ENCODE measurements at places on chromosomes 5 and 9. TPM values are rescaled to one million over a fixed set of nuclear protein-coding genes. Genes with fewer than 3 reads are reported as not detected.
A peak's percentile ranks its signal among the peaks of the same experiment; 100 is the strongest.

Gene KIF2A
- 33.9 TPM for total RNA-seq

Gene CORO2A
- total RNA-seq: 1.6 TPM

Gene TEK
- 18.2 TPM for total RNA-seq

DNA sequence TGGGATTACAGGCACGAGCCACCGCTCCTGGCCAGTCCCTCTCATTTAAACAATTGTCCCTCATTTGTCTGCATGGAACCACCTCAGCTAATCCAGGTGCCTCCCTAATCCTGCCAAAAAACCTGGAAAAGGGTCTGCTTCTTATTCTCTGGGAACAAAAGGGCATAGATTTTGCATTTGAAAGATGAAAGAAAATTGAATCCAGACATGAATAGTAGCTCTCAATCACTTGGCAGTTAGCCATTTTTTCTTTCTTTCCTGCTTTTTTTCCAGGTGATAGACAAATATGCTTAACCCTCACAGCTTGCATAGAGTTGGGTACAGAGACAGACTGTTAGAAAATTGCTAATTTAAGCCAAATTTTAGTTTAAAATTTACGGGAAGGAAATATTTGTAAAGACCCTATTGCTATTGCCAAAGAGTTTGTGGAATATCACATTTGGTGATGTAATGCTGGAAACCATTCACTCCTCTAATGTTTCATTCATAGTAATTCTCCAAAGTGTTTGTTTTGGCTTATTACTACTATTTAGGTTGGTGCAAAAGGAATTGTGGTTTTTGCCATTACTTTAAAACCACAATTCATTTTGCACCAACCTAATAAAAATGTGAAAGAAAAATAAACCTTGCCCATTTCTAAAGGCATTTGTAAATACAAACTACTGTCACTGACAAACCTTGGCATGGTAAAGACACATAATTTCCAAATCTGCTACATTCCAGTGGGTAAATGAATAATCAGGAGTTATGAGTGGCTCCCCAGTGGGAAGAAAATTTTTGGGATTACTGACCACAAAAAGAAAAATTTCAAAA lies 80.5 kb upstream of the JAK2 start:
- DNase-seq: no peak

DNA sequence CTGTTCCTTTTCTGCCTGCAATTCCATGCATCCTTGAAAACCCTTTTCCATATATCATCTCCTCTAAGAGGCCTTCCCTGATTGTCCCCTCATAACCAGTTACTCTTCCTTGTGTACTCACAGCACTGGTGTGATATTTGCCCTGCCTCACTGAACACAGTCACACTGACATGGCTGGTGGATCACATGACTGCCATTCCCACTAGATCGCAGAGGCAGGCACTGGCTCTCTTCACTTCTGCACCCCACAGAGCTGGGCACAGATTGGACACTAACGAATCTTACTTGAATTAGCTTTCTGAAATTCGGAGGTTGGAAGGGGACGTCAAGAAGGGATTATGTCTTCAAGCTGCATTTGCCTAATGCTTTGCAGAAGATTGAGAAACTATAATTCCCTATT lies 208.0 kb downstream of the PAPPA start:
- DNase-seq: no peak

Gene SOX30
- not detected for total RNA-seq

- no peak for DNase-seq
Measured at GRCh38 chr9:17531642-17532254, 47.1 kb upstream of the SH3GL2 start.

Gene KCNN2
- total RNA-seq: 0.57 TPM

DNA sequence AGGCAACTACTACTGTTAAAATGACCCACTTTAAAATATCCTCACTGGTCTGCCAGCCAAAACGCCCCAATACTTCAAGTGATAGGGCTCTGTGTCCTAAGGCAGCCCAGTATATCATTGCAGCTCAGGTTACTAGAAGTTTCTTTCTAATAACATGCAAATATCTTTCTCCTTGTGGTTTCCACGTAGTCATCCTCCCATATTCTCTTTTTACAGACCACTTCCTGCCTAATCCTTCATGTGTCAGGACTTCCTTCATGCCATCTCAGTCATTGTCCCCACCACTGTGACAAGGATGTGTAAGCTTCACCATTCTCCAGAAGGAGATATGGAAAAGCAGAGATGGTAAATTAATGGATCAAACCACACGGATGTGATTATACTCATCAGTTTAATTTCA lies 813.7 kb downstream of the MAT2B start:
- no peak for DNase-seq

Gene NELFB
- 35.5 TPM for total RNA-seq

- no peak for DNase-seq
Measured at GRCh38 chr5:107025712-107026497, 644.8 kb downstream of the EFNA5 start.

DNA sequence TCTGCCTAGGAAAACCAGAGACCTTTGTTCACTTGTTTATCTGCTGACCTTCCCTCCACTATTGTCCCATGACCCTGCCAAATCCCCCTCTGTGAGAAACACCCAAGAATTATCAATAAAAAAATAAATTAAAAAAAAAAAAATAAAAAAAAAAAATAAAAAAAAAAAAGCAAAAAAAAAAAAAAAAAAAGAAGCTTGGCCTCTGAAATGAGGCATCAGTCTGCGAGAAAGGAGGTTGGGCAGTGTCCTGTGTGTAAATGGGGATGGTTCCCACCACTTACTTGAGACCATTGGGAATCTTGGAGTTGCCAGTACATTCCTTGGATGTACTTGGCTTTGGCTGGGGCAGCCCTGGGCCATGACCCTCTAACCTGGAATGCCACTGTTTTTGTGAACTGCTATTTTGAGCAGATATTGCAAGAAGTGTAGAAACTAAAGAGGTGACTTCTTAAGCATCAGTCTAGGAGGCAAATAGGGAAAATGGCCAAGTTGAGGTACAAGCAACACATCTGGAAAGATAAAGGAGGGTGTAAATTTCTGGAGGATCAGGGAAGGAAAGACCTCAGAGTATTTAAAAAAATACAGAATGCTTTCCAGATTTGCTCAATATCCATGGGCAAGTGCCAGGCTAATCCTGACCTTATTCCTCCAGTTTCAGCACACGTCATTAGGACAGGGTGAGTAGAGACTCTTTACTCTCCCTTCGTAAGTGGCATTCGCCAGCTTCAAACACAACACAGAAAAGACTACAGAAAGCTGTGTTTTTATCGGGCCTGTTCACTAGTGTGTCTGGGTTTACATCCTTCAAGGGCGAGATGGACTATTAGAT lies 58.1 kb downstream of the HSPA4 start:
- no peak for DNase-seq

GRCh38 chr9:16319646-16320045 lies 550.8 kb downstream of the BNC2 start:
- no peak for DNase-seq

GRCh38 chr9:132214027-132214622 lies 52.3 kb downstream of the NTNG2 start:
- peak; percentile 84 for DNase-seq

- DNase-seq: no peak
Measured at GRCh38 chr9:4084435-4084818, 215.4 kb downstream of the GLIS3 start.

DNA sequence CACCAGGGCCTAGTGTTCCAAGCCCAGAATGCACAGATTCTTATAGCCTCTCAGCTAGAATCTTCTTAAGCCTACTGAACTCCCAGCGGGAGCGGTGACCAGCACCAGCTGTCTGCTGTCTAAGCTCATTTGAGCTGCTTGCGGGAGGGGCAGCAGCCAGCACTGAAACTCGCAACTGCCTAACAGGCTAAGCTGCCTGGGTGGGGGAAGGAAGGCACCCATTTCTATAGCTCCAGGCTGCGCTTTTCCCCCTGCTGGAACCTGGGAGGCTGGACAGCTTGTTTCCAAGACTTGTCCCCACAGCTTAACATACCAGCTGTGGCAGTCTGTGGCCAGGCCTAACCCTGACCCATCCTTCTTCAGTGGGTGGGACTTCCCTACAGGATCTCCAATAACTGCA lies 512.9 kb downstream of the EFNA5 start:
- no peak for DNase-seq

- no peak for DNase-seq
Measured at GRCh38 chr5:17399931-17400330, 98.1 kb upstream of the TAF11L2 start.

Gene PCDHGA10
- total RNA-seq: 6.1 TPM

Gene NR2F1-AS1
- 7.6 TPM for total RNA-seq

GRCh38 chr5:158814521-158814920 lies 285.2 kb downstream of the EBF1 start:
- no peak for DNase-seq

Gene BTNL3
- not detected for total RNA-seq

DNA sequence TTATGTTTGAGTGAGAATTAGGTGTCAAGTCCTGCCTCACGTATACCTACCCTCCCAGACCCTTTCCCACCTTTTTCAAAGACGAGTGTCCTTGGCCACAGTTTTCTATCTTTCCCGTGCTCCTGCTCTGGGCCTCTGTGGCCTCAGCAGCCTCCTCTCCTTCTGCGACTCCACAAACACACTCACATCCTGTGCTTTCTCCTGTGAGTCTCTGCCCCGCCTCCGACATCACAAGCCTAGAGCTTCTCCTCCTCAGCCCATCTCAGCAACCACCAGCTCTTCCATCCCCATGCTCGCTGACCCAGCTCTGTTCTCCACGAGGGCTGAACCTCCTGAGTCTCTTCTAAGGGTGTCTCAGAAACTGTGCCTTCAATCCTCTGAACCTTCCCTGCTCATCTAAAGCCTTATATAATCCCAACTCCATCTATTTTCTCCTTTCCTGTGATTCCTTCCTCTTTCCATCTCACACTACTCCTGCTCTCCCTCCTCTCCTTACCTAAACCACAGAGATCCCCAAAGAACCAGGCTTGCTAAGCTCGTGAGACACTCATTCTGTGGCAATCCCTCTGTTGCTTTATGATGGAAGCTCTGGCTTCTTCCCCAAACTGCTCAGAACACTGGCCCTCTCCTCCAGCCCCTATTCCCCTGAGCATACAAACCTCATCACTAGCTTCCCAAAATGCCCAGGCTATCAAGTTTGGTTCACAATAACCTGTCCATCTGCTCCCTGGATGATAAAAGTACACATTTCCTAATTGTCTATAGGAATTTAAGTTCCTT lies 55.2 kb downstream of the RASEF start:
- DNase-seq: no peak

DNA sequence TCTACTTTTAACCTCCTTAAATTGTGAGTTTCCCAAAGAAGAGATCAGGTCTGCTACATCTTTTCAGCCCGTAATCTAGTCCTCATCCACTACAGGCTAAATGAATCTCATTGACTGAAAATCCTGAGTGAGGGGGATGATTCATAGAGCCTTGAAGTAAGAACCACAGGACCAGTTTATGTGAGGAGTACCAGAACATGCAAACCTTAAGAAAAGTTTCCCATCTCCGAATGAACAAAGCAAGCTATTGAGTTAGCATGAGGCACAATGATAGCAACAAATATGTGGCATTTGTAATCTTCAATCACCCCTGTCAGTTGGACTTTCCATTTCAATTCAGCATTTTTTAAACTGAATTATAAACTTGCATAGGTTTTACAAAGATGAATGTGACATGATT lies 197.0 kb downstream of the ALDH1A1 start:
- DNase-seq: no peak

DNA sequence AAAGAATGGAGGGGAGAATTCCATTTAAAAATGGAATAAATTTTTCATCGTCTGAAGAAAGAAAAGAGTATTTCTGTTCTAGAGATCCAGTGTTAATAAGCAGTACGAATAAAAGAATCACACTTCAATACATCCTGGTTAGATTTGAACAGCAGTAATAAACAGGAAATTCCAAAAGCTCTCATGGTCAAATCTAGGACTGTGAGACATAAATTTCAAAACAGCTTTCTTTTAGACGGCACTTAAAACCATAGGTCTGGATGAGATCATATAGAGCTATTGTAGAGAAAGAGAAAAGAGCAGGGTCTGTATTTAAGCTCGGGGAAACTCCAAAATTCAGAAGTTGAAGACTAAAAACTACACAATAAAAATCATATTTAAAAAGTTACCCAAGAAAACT lies 1006.9 kb upstream of the CTNND2 start:
- no peak for DNase-seq

Gene BHMT2
- total RNA-seq: 16.3 TPM

Gene PTGER4
- 18.2 TPM for total RNA-seq

DNA sequence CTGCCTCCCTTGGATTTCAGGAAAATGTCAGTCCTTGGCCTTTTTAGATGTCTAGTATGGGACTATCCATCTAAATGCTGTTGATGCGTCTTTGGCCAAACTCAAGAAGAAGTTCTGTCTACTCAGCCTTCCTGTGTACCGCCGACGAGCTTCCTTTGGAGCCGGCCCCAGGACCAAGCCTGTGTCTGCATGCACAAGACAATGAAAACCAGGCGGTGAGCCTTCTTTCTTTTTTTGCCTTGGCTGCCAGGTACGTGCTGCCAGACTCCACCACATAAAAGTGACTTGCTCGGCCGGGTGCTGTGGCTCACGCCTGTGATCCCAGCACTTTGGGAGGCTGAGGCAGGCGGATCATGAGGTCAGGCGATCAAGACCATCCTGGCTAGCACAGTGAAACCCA lies 6.0 kb upstream of the NEURL1B start:
- DNase-seq: peak; percentile 51

Gene INSL4
- not detected for total RNA-seq

GRCh38 chr5:90434116-90434714 lies 24.7 kb upstream of the CETN3 start:
- no peak for DNase-seq

Gene PRDM9
- not detected for total RNA-seq

DNA sequence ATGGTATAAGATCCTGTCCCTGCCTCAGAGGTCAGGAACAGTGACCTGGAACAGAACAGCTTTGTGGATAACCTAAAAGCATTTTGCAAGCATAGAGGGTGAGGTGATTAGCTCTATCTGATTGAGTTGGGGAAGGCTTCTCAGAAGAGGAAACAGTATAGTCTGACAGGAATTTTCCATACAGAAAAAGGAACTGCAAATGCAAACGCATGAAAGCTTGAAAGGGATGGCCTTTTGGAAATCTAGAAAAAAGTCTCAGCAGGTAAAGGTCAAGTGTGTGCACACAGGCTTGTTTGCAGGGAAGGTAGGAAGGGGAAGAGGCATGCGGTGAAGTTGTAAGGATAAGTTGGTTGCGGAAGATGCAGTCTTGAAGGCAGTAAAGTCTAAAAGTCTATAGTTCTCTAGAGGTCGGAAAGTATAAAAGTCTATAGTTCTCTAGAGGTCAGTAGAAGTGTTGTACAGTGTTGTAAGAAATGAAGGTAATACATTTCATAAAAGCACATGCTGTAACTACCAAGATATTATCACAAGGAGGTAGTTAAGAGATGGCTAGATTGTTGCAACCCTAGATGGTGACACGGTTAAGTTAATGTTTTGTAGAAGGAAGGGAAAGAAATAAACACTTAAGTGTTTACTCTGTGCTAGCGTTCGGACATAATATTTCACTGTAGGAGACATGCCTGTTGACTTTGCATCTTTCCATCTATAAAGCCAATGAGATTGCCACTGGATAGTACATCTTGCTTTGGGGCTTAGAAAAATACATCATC lies 16.7 kb upstream of the HSPB3 start:
- DNase-seq: no peak

Data from aorta (tissue), 5 donors.